ENCODE measurements at places on chromosomes 12 and 14. TPM values are rescaled to one million over a fixed set of nuclear protein-coding genes. Genes with fewer than 3 reads are reported as not detected.
A peak's percentile ranks its signal among the peaks of the same experiment; 100 is the strongest.

DNA sequence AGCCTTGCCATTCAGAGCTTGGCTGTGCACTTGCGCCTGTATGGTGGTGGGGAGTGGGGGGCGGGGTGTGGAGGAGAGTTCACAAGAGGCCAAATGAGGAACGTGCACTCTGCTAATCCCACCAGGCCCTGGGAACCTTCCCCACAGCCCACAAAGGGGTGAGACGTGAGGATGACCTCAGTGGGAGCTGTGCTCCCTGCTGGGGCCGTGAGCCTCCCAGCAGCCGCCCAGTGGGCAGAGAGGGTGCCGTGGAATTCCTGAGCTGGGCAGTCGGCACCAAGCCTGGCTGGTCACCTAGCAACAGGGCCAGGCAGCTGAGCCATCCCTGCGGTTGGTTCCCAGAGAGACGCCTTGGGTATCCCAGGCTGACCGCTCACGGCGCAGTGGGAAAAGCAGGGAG is 53.7 kb downstream of the CCNK start:
- no peak for DNase-seq

GRCh38 chr12:53719649-53720048 is 7.6 kb downstream of the CALCOCO1 start:
- peak; percentile 52 for DNase-seq

GRCh38 chr14:78455896-78456435 is 285.8 kb downstream of the NRXN3 start:
- no peak for DNase-seq

GRCh38 chr12:86914721-86915120 is 658.5 kb upstream of the MGAT4C start:
- DNase-seq = peak; percentile 57

- DNase-seq = peak; percentile 48
Measured at GRCh38 chr14:92973261-92973797, 50.4 kb downstream of the CHGA start.

DNA sequence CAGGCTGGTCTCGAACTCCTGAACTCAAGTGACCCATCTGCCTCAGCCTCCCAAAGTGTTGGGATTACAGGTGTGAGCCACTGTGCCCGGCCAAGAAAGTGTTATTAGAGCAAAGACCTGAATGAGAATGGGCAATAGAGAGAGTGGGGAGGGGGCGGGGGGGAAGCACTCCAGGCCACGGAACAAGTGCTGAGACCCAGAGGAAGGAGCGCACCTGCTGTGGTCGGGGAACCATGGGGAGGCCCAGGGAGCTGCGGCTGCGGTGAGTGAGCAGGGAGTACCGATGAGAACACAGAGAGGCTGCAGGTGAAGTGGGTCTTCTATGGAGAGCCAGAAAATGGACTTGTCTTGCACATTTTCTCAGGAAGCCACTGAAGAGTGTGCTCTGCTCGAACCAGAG is 10.8 kb downstream of the SMIM41 start:
- no peak for DNase-seq

DNA sequence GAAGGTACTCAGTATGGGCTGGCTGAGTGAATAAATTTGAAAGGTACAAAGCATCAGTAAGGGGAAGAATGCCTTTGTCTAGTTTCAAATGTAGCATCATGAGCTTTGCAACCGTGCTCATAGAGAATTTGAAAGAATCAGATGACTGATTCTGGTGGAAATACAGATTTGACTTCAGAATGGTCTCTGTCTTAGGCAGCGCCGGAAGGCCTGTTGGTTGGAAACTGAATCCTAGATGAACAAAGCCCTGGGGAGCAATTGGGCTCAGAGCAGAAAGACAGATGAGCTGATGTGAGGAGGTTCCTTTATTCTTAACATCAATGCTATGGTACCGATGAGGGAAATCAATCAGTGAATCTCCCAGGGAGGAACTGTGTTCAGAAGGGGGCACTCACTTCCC is 137.3 kb downstream of the SNAPC1 start:
- no peak for DNase-seq

DNA sequence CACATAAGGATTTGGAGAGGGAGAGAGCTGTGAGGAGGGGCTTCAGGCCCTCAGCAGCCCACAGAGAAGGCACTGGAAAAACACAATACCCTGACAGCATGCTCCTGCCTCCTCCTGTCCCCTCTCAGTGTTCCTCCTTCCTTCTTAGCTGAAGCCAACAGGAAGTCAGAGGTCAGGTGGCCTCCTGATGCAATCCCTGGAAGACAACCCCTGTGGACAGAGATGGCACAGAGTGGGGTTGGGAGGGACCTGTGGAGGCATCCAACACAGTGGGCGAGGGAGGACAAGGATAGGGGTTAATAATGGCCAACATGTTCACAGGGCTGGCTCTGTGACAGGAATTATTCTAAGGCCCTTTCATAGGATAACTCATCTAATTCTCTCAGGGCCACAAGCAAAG is 15.4 kb upstream of the IFI27L2 start:
- DNase-seq = peak; percentile 38

DNA sequence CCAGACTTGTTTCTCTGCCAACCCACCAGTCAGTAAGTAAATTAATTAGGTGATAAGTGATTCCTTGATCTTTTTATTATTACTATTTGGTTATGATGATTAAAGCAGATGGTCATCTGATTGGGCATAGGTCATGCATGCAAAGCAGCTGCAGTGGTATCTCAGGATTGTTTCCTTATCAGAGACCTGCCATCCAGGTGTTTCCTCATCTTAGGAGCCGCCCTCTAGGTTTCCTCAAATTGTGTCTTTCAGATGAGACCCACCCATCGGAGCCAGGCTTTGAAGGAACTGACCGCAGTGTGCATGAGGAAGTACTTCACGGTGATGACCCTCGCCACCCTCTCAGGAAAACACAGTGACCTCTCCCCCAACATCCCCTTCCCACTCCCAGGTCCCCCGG is 63.3 kb downstream of the ZFP36L1 start:
- no peak for DNase-seq

DNA sequence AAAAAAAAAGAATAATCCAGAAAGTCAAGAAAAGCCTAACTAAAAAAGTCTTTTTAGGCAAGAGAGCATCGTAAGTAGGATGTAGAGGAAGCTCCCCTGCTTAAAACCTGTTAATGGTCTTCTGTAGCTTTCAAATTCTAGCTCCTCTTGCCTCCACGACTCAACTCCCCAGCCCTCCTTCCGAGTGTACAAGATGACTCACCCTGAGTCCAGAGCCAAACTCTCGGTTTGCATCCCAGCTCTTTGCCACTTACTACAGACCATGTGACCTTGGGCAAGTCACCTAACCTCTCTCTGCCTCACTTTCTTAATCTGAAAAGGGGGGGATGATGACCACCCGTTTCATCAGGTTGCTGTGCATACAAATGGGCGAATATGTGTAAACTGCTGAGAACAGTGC is 460.4 kb downstream of the DPF3 start:
- no peak for DNase-seq

DNA sequence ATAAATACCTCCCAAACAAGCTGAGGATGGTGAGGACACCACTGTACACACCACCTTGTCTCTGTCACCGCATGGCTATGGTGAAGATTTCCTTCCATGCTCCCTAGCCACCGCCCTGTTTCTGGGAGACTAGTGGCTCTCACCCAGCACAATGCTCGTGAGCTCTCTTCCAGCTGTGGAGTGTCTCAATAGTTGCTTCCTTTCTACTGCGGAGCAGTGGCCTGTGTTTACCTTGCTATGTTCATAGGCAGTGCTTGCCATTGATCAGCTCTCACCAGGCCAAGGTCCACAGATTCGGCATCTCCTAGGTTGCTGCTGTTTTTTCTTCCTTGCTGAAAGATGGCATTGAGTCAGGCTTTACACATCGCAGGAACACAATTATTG is 313.6 kb upstream of the RTL1 start:
- DNase-seq = no peak

DNA sequence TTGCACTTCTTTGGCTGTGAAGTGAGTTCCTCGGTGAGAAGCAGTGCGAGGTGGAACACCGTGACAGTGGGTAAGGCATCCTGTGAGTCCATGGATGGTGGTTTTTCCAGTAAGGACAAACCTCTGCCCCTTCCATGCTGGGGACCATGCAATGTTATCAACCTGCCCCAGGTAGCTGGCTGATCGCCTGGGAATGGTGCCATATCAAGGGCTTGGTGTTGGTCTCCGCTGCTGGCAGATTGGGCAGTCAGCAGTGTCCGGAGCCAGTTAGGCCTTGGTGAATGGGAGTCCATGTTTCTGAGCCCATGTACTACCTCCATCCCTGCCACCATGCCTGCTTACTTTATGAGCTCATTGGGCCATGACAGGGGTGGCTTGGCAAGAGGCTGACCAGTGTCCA is 114.7 kb upstream of the C14orf180 start:
- DNase-seq = no peak

DNA sequence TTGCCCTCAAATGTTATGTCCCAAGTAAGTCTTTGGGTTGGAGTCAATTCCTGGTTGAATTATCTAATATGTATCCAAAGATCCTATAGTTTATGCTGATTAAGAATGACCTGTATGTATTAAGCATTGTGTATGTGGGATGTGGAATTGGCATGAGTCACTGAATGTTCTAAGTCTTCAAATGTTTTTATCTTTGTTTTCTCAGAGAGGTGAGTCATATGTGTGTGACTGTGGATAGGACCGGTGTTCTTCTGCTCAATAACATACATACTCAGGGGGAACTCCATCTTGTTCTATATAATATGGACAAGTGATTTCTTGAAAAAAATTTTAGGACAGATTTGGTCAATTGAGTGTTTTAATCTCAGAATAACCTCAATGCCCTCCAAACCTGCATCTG is 57.9 kb downstream of the NAV3 start:
- DNase-seq = no peak

- no peak for DNase-seq
Measured at GRCh38 chr12:57613427-57614109, 2.3 kb downstream of the ARHGEF25 start.

- no peak for DNase-seq
Measured at GRCh38 chr12:57909611-57910010, 31.8 kb upstream of the ATP23 start.

GRCh38 chr12:104708891-104709290 is 249.2 kb downstream of the SLC41A2 start:
- DNase-seq = no peak

DNA sequence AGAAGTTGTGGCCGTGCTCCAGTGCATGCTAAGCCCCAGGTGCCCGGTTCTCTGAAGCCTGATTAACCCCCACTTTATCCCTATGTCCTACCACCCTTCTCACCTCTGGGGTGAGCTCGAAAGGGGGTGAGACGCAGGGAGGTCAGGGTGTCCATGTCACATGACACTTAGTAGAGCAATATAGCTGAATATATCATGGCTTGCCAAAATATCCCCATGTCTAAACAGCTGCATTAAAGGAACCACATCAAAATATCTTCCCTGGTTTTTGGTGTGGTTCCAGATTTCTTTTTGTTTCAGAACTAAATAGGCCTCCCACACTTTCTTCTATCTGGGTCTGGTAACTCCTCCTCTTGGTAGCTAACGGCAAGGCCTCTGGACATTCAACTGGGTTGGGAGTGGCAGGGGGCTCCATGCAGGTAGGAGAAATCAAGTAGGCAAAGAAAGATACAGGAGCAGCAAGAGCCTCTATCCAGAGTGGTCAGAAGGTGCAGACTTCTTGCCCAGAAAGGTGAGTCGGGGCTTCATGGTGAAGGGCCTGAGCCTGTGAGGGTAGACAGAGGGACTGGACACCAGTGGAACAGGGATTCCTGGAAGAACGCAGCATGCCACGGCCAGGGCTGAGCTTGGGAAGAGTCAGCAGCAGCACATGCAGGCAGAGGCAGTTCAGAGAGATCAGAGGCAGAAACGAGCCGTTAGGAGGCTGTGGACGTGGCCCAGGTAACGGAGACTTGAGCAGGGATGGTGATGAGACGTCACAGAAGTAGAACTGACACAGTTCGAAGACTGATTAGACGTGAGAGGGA is 202.8 kb upstream of the DIO3 start:
- no peak for DNase-seq

DNA sequence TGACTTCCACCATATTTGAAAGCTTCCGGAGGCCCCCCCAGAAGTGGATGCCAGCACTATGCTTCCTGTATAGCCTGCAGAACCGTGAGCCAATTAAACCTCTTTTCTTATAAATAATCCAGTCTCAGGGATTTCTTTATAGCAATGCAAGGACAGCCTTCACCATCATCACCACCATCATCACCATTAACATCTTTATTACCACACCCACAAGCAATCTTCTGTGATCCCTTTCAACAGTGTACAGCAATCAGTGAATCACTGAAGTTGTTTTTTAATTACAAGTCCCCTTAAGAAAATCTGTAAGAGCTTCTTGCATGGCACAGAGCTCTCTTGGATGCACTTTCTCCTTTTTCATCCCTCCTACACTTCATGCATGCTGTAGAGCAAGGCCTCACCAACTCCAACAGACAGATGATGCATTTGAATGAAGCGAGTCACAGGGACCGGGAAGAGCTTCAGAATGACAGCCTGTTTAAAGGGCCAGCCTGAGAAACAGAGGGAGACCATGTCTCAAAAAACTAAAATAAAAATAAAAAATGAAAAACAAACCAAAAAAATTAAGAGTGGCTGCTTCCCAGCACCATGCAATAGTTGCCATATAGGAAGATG is 83.6 kb upstream of the VASH1 start:
- no peak for DNase-seq

- DNase-seq = peak; percentile 81
Measured at GRCh38 chr14:64671591-64671990, 32.6 kb upstream of the PLEKHG3 start.

- no peak for DNase-seq
Measured at GRCh38 chr12:57770734-57771133, 1.2 kb downstream of the METTL1 start.

DNA sequence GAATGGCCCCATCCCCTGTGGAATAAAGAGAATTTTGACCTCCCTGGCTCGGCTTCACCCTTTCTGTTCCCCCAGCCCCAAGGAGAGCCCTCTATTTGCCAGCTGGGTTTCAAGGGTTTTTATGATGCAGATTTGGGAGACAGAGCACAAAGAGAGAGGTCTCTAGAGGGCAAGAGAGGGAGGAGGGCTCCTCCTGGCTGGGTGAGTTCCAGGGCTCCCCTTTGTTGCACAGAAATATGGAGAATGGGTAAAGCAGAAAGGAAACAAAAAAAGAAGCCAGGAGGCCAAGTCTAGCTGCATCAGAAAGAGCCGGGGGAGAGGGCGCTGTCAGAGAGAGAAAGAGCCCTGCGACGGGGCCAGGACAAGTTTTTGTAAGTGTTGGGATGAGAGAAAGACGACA is 319.6 kb upstream of the RTL1 start:
- DNase-seq = no peak

- DNase-seq = no peak
Measured at GRCh38 chr12:105257321-105257728, 21.4 kb upstream of the APPL2 start.

- no peak for DNase-seq
Measured at GRCh38 chr12:41186026-41186425, 2.1 kb upstream of the PDZRN4 start.

- peak; percentile 95 for DNase-seq
Measured at GRCh38 chr12:67747869-67748742, 99.6 kb downstream of the DYRK2 start.

NGB gene
- not detected for total RNA-seq

TAS2R42 gene
- total RNA-seq = not detected

IFNG-AS1 gene
- not detected for total RNA-seq

A2M gene
- total RNA-seq = 316 TPM

KCNC2 gene
- total RNA-seq = not detected

PRICKLE1 gene
- total RNA-seq = 4.4 TPM

CHFR gene
- 24.5 TPM for total RNA-seq

REC8 gene
- total RNA-seq = 1.1 TPM

AKAP3 gene
- 0.79 TPM for total RNA-seq

CCDC92 gene
- total RNA-seq = 3.8 TPM

KIF26A gene
- total RNA-seq = 1.4 TPM
